ENCODE measurements at places on chromosomes 4 and X. TPM values are rescaled to one million over a fixed set of nuclear protein-coding genes. Genes with fewer than 3 reads are reported as not detected.

ABCG2 gene
- 37.4 TPM for total RNA-seq

SSX3 gene
- not detected for total RNA-seq

ANAPC4 gene
- total RNA-seq = 20.4 TPM

MAPK10 gene
- 0.10 TPM for total RNA-seq

GAGE2A gene
- total RNA-seq = not detected

ANAPC10 gene
- 28.3 TPM for total RNA-seq

SPP1 gene
- 1,528 TPM for total RNA-seq

MAGED4 gene
- total RNA-seq = 2.7 TPM

GPR173 gene
- total RNA-seq = 1.2 TPM

GRID2 gene
- total RNA-seq = not detected

AP1S2 gene
- 27.3 TPM for total RNA-seq

IGSF1 gene
- 0.67 TPM for total RNA-seq

RASSF6 gene
- 0.07 TPM for total RNA-seq

PDLIM3 gene
- total RNA-seq = 7.8 TPM

CLCN4 gene
- 3.4 TPM for total RNA-seq

ADH1B gene
- total RNA-seq = not detected

HMGN5 gene
- total RNA-seq = 5.1 TPM

DDX60 gene
- 5.3 TPM for total RNA-seq

GCNA gene
- 5.3 TPM for total RNA-seq
